ENCODE measurements at places on chromosomes 2 and 18.

DNA sequence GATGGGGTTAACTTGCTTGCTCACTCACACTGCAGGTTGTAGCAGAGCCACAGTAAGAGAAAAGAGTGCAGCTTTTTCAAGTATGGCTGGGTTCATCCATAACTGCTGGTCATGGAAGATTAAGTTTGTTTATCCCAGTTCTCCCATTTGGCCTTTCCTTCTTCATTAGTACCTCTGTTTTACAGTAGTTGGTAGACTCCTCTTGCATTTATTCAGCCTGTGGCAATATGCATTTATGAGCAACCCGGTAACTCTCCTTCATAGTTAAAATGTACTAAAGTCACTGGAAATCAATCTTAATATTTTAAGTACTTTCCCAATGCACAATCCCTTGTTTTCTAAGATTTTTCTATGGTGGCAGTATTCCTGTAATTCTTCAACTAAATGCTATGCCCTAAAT lies 14.0 kb downstream of the FTCDNL1 start:
- DNase-seq: no peak

GRCh38 chr18:45423659-45424058 lies 191.6 kb upstream of the SLC14A2 start:
- no peak for DNase-seq

DNA sequence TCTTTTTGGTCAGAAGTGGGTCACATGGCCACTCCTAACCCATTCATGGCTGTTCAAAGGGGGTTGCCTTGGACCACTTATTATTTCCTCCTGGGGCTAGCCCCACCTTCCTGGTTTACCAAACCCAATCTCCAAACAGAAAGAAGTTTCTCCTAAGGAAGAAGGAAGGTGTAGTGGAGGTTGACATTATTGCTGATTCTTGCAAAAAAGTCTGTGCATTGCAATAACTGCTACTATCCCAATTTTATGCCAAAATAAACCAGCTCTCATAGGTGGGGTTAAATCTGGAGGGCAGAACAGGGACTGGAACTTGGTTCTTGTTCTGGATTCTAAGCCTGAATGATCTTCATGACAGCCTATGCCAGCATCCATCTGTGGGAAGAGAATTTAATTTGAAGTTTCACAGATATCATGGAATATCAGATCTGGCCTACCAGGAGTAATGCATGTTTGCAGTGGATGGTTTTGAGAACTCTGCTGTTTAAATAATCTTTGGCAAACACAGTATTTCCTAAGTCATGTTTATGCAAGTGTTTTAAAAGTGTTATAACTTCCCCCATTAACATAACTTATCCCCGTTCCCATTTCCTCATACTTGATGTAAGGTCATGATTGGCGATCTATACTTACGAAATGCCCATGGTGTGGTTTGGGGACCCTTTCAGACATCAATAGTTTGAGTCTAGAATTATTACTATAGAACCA lies 11.9 kb downstream of the ANXA4 start:
- DNase-seq: no peak

GRCh38 chr18:45403341-45404049 lies 211.8 kb upstream of the SLC14A2 start:
- no peak for DNase-seq

DNA sequence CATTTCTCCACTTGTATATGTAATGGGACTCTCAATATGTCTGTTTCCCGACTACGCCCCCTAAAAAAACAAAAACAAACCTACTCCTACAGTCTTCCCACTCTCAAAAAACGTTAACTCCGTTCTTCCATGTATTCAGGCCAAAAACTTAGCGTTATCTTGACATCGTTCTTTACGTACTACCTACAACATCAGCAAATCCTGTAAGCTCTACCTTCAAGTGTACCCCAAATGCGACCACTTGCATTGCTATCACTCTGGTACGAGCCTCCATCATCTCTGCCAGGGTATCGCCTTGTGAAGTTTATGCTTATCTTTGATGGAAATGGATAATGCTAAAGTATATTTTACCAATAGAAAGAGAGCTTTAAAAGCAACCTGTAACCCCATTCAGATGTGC lies 479 bp downstream of the GPATCH11 start:
- DNase-seq: no peak

DNA sequence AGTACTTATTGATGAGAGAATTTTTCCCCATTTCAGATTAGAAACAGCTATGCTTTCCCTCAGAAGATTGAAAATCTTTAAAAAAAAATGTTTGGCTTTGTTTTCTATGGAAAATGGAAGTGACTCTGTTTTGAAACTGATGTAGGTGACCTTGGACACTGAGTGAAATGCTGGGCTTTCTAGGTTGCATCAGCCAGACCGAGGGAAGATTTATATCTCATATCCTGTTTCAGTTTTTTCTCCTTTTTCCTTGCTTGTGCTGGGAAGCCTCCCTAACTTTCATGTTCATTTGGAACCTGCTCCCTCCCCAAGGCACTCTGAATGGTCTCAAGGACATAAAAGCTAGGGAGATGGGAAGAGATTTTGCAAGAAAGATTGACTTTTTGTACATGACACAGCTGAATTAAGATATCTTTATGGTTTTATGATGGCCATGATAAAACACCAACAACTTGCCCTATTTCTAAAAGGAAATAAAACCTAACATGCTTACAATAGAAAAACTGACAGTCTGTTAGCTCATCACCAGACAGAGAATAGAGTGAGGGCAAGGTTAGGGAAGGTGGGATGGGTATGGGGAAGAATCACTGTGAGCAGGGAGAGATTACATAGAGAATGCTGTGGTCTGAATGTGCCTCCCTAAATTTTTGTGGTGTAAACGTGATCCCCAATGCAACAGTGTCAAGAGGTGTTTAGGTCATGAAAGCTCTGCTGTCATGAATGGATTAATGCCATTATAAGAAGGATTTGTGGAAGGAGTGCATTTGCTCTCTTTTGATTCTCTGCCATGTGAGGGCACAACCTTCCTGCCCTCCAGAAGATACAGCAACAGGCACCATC lies 249.7 kb downstream of the TPGS2 start:
- no peak for DNase-seq

All from Ammon's horn (tissue), 1 donor.